Calu3 (cell line): ENCODE measurements at places on chromosomes 16 and 17. TPM values are rescaled to one million over a fixed set of nuclear protein-coding genes. Genes with fewer than 3 reads are reported as not detected.

TCAP gene
- 51.5 and 61.1 TPM in 2 replicates for total RNA-seq

MYH8 gene
- total RNA-seq: not detected in 2 replicates

SOST gene
- not detected in 2 replicates for total RNA-seq

DNA sequence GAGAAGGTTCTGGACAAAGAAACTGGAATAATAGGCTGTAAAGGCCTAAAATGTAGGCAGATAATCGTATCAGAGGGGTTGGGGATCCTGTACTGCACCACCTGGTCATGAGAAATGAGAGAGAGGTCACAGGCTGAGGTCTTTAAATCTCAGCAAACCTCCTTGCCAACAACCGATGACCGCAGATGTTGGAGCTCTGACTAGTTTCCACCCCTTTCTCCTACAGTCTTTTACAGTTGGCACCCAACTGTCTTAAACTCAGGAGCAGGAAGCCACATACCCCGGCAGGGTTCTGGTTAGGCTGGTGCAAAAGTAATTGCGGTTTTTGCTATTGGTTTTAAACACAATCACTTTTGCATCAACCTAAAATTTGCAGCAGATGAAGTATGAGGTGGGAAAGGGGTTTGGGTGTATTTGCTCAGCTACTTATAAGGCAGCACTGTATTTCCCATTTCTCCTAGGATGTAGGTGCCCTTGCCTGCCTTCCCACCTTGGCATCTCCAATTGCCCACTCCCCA lies 261.8 kb upstream of the MYOCD start:
- no peak overlapping the region for H3K27ac ChIP-seq
- DNase-seq: no peak
- H3K36me3 ChIP-seq: no peaks in the 10 kb centered on the region
- H3K4me3 ChIP-seq: no peak overlapping the region

KRTAP4-5 gene
- total RNA-seq: not detected in 2 replicates

DNA sequence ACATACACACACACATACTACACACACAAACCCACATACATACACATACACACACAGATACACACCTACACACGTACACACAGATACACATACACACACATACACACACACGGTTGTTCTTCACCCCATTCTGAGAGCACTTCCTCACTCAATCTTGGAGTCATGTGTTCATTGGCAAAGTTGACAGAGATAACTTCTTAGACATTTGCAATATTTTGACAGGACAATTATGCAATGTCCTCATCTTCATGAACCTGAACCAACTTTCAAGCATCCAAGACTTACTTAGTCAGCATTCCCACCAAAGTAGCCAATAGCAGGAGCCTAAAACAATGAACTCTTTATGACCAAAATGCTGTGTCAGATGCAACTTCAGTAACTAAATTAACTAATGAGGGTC lies 77.1 kb upstream of the DNAH17 start:
- DNase-seq: no peak
- H3K4me1 ChIP-seq: no peaks in the 10 kb centered on the region
- H3K27me3 ChIP-seq: peaks cover 13% of the 10 kb centered on the region
- no peak overlapping the region for H3K4me3 ChIP-seq
- H3K27ac ChIP-seq: no peak overlapping the region
- H3K36me3 ChIP-seq: no peaks in the 10 kb centered on the region

GRCh38 chr17:75691801-75692626 lies 24.9 kb downstream of the SAP30BP start:
- H3K27me3 ChIP-seq: no peaks in the 10 kb centered on the region
- no peak overlapping the region for H3K4me3 ChIP-seq
- DNase-seq: no peak
- no peak overlapping the region for H3K27ac ChIP-seq
- H3K36me3 ChIP-seq: peaks cover 53% of the 10 kb centered on the region
- peaks cover 70% of the 10 kb centered on the region for H3K4me1 ChIP-seq

PRR29 gene
- 0.47 and 0.61 TPM in 2 replicates for total RNA-seq

TEX14 gene
- 0.07 TPM in 2 replicates for total RNA-seq

DNA sequence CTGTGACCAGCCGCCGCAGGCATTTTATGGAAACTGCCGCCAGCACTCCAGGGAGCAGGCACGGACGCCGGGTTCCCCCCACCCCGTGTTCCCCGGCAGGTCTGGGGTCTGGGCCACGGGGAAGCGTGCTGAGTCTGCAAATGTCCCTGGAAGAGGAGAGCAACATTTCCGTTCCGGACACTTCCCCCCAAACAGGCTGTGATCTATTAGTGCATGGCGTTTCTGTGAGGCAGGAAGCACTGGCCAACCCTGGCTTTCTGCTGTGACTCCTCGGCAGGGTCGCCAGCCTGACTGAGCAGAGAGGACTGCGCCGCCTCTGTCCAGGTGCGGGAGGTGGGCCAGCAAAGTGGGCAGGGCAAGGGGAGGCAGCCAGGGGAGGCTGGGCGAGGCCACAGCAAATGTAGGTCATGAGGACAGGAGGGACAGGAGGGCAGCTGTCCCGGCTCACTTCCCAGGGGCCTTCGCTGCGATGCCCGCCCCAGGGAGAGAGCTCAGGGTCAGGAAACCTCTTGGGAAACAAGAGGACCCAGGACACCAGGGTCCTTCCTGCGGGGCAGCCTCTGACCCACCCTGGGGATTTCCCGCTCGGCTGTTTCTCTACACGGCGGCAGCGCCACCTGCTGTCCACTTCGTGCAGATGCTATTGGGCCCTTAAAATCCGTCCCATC lies 9.5 kb downstream of the FOXF1 start:
- H3K27ac ChIP-seq: no peak overlapping the region
- no peaks in the 10 kb centered on the region for H3K36me3 ChIP-seq
- peak; percentile 75 for DNase-seq
- peaks cover 98% of the 10 kb centered on the region for H3K27me3 ChIP-seq

DNA sequence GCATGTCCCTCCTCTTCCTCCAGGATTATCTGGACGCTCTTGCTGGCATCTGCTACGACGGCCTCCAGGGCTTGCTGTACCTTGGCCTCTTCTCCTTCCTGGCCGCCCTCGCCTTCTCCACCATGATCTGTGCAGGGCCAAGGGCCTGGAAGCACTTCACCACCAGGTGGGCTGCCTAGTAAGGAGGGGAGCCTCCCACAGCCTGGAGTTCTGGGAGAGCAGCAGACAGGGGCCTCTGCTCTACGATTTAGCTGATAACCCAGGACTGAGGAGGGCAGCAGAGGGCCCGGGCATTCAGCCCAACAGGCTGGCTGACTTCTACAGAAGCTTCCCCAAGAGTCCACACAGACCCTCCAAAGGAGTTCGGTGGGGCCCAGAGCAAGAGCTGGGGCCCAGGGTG lies 21.8 kb upstream of the DNAI2 start:
- no peaks in the 10 kb centered on the region for H3K36me3 ChIP-seq
- DNase-seq: no peak
- H3K27me3 ChIP-seq: peaks cover 67% of the 10 kb centered on the region
- H3K4me3 ChIP-seq: no peak overlapping the region
- no peak overlapping the region for H3K27ac ChIP-seq

DNA sequence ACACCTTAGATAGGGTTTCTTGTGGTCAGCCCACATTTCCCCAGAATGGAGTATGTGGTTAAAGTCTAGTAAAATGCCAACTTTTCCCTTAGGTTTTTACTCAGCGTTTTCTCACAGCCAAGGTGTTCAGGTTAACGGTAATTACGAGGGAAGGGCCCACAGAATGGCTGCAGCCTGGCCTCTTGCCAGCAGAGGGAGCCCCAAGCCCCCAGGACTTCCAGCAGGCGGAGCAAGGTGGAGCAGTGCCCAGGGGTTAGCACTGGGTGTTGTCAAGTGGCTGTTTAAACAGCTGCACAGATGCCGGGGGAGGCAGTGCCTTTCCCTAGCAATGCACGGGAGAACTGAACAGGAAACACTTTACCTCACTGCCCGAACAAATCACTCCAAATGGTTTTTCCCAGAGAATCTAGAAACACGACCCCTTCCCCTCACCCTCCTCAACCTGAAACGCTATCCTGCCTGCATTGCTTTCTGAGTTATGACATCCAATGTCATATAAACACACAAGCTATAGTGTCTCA lies 6.6 kb downstream of the PHB1 start:
- peaks cover 78% of the 10 kb centered on the region for H3K36me3 ChIP-seq
- DNase-seq: peak; percentile 89
- H3K27me3 ChIP-seq: no peaks in the 10 kb centered on the region
- no peak overlapping the region for H3K4me3 ChIP-seq
- no peak overlapping the region for H3K27ac ChIP-seq

GRCh38 chr17:21357281-21357680 lies 18.9 kb upstream of the KCNJ12 start:
- H3K4me1 ChIP-seq: no peaks in the 10 kb centered on the region
- H3K36me3 ChIP-seq: no peaks in the 10 kb centered on the region
- H3K27ac ChIP-seq: no peak overlapping the region
- H3K4me3 ChIP-seq: no peak overlapping the region

ABI3 gene
- not detected in 2 replicates for total RNA-seq

- no peak overlapping the region for H3K4me3 ChIP-seq
- peaks cover 42% of the 10 kb centered on the region for H3K27me3 ChIP-seq
- no peaks in the 10 kb centered on the region for H3K36me3 ChIP-seq
- no peak overlapping the region for H3K27ac ChIP-seq
Observed at GRCh38 chr17:46810837-46811236, 7.7 kb downstream of the WNT3 start.

DNA sequence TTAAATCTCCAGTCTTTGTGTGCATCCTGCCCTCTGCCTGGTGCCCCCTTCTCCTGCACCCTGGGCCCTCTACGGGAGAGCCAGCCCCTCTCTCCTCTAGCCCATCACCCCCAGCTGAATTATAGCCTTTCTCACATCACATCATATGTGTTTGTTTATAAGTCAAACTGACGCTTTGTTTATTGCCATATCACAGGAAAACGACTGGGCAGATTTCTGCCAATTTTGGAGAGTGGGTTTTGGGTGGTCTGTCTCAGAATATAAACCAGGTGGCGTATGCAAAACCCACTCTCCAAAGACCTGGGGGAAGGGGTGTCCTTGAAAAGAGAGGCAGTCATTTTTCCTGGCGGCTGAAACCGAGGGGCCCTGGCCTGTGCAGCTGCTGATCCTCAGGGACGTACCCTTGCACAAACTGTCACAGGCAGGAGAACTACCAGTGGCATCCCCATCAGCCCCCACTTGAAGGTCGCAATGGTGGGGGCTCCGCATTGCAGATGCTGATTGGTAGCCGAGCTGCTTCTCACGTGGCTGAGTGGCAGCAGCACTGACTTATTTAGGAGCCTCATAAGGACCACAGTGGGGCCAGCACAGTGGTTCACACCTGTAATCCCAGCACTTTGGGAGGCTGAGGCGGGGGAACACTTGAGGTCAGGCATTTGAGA lies 34.8 kb upstream of the CDC42EP4 start:
- no peak overlapping the region for H3K27ac ChIP-seq
- H3K27me3 ChIP-seq: no peaks in the 10 kb centered on the region
- no peak overlapping the region for H3K4me3 ChIP-seq
- peaks cover 8% of the 10 kb centered on the region for H3K36me3 ChIP-seq
- H3K4me1 ChIP-seq: peaks cover 10% of the 10 kb centered on the region

- no peak for DNase-seq
- H3K27ac ChIP-seq: no peak overlapping the region
- H3K36me3 ChIP-seq: peaks cover 28% of the 10 kb centered on the region
- no peak overlapping the region for H3K4me3 ChIP-seq
- H3K4me1 ChIP-seq: no peaks in the 10 kb centered on the region
Observed at GRCh38 chr17:535198-535597, 179.4 kb downstream of the VPS53 start.

NHLRC4 gene
- total RNA-seq: not detected in 2 replicates

GRCh38 chr17:63335831-63336230 lies 110.3 kb downstream of the CYB561 start:
- H3K27ac ChIP-seq: no peak overlapping the region
- no peak overlapping the region for H3K4me3 ChIP-seq
- H3K4me1 ChIP-seq: no peaks in the 10 kb centered on the region
- no peaks in the 10 kb centered on the region for H3K36me3 ChIP-seq
- H3K27me3 ChIP-seq: no peaks in the 10 kb centered on the region
- DNase-seq: no peak

GRCh38 chr17:64270885-64271284 lies 7.8 kb upstream of the TEX2 start:
- no peak overlapping the region for H3K27ac ChIP-seq
- H3K27me3 ChIP-seq: peaks cover 51% of the 10 kb centered on the region
- no peak overlapping the region for H3K4me3 ChIP-seq
- H3K36me3 ChIP-seq: peaks cover 4% of the 10 kb centered on the region
- H3K4me1 ChIP-seq: no peaks in the 10 kb centered on the region
